ENCODE measurements at places on chromosomes 12 and 14.

GRCh38 chr14:20327005-20327869 is 5.8 kb downstream of the CCNB1IP1 start:
- no peak for DNase-seq

DNA sequence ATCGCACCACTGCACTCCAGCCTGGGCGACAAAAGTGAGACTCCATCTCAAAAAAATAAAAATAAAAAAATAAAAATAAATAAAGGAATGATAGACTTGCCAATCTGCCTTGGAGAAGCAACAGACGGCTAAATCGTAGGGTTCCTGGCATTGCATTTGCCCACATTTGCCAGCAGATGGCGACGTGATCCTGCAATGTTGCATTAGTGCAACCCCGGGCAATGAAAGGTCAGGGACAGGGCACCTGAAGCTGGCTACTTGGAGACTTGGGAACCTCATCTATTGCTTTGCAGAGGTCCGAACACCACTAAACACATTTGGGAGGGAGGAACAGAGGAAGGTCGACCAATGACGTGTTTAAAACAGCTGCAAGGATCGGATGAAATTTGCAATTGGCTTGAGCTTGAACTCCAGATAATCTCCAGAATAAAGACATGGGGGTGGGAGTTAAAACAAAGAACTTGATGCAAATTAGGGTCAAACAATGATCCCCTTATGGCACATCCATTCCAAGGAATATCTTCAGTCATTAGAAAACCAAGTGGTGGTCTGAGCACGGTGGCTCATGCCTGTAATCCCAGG is 34.6 kb downstream of the SPRING1 start:
- DNase-seq: peak; percentile 75

GRCh38 chr14:20857630-20858261 is 33.4 kb upstream of the RNASE3 start:
- peak; percentile 78 for DNase-seq

DNA sequence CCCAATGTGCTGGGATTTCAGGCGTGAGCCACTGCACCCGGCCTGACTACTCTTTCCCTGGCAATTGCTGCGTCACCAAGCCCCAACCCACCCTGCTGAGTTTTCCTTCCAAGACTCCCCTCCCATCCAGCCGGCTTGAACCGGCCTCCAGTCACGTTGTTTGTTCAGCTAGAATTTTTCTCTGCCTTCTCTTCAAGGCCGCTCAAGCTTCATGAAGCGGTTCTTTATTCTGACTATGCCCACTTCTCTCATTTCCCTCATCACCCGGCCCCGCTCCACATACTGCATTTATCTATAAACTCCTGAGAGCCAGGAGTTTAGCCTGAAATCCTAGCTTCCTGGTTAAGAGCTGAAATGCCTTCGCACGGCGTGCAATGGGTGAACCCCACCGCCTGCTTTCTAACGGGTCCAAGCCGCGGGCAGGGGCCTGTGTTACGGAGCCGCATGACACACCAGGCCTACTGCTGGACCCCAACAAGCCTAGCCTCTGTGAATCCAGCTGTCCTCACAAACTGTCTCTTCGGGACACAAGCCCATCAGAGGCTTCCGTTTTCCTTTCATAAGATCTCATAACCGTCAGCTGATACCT is 999 bp upstream of the DCAF4 start:
- no peak for DNase-seq

DNA sequence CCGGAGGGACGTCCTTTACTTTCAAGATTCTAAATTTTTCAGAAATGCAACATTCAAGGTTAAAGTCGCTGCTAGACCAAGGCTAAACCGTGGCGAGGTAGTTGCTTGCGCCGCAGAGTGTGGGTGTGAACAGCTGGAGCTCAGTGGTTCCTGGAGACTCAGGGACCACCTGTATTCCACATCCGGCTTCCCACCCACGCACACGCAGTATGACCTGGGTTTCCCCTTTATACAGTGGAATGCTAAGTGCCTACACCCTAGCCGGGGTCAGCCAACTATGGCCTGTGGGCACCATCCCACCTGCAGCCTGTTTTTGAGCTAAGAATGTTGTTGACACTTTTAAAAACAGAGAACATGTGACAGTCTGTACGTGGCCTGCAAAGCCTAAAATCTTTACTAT is 42.9 kb upstream of the TESC start:
- no peak for DNase-seq

DNA sequence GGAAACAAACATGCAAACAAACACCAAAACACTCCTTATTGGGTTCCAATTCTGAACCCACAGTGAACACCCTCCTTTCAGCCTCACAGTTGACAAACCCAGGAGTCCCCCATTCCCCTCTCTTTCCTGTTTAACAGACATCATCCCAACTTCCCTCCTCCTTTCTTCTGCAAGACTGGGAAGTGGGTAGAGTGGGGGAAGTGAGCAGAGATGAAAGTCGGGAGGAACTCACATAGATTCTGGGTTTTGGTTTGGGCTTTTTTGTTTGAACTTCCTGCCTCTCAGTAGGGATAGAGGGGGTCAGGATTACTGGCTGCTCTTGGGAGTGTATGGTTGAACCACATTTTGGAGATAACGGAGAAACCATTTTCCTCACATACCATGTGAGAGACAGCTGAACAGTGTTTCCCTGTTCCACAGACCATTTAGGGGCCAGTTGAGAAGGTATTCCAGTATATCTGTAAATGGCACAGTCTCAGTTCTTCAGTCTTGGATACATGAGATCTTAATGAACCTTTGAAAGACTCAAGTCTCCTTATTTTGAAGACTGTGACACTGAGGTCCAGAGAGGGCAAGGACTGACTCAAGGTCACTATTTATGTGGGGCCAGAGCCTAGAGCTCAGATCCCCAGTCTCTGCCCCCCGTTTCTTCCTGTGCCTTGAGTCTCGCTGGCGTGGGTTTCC is 3.9 kb upstream of the GPR84 start:
- DNase-seq: no peak

GRCh38 chr14:69990323-69990722 is 111.1 kb downstream of the SMOC1 start:
- no peak for DNase-seq

GRCh38 chr14:95464514-95464913 is 51.9 kb downstream of the SYNE3 start:
- DNase-seq: no peak

GRCh38 chr12:6360578-6361490 is 14.5 kb downstream of the SCNN1A start:
- no peak for DNase-seq

DNA sequence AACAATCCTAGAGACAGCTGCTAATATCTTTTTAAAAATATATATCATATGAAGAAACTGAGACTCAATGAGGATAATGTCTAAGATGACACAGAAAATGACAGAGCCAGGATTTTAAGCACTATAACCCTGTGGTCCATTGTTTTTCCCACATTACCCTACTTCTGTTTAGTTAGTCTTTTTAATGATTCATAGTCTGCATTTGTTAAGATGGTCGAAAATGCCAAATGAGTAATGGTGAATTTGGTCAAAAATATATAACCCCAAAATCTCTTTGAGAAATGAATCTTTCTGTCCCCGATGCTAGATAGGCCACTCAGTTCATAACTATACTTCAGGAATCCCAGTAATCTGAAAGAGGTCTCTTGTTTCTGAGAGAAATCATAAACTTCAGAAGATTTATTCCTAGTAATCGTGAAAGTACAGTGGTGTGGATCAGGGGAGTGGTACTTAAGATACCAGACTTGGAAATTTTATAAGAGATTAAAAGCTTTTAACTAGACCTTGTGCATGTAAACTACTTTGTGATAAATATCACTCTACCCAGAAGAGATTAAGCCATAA is 10.8 kb downstream of the RTRAF start:
- DNase-seq: no peak

DNA sequence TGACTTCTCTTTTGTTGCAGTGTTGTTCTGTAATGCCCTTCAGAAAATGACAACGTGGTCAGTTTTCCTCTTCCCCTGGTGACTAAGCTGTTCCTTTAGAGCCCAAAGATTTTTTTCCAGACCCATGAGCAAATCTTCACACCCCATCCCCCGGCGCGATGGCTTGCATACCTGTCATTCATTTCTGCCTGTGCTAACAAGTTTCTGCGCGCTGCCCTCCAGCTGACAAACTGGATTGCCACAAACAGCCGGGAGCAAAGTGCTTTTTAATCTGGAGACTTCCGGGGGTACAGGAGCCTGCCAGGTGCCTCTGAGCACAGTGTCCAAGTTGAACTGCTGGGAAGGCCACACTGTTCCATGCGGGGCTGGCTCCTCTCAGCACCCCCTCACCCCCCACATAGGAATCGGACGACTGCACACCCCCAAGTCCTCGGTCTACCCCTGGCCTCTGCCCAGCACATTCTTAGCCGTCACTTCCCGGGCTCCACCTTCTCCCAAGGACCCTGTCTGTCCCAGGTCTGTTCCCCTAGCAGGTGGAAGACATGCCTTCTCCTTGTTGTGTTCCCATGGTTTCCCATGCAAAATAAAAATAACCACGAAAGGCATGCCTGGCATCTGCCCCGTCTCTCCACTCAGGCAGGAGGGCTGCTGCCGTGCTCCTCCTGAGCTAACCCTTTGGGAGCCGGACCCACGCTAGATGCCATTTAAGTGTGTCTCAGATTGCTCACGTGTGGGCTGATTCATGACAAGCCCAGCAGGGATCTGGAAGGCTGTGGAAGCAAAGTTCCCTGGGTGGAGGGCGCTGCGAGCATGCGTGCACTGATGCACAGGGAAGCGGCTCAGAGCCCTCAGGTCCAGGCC is 14.1 kb downstream of the RILPL1 start:
- no peak for DNase-seq

- no peak for DNase-seq
These were observed 181.6 kb downstream of the SOX5 start for GRCh38 chr12:23767834-23768233.

GRCh38 chr12:109162551-109162950 is 46.2 kb downstream of the ACACB start:
- no peak for DNase-seq

GRCh38 chr12:5768581-5769196 is 176.4 kb downstream of the ANO2 start:
- peak; percentile 75 for DNase-seq

GRCh38 chr12:75765170-75766059 is 254.0 kb upstream of the KRR1 start:
- DNase-seq: no peak

DNA sequence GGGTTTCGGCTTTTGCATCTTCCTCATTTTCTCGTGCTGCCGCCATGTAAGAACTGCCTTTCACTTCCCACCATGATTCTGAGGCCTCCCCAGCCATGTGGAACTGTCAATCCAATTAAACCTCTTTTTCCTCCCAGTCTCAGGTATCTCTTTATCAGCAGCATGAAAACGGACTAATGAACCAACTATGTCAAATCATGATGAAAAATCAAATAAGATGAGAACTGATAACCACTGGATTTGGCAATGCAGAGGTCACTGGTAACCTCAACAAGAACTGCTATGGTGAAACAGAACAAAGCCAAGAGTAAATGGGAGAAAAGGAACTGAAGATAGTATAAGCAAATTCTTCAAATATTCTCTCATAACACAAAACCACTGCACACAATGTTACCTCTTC is 6.0 kb downstream of the EML5 start:
- no peak for DNase-seq

Data from femur (tissue), 1 donor.